Activated T-helper 1 cell treated with anti-CD3 and anti-CD28 coated beads, Interleukin-2, amount 50 U/mL, for 16 hours (primary cell): ENCODE measurements at places on chromosomes 12 and 14.

- no peak for DNase-seq
Measured at GRCh38 chr12:14911131-14911530, 25.5 kb upstream of the MGP start.

GRCh38 chr12:83954956-83955601, 957.5 kb downstream of the SLC6A15 start:
- DNase-seq, result no peak

DNA sequence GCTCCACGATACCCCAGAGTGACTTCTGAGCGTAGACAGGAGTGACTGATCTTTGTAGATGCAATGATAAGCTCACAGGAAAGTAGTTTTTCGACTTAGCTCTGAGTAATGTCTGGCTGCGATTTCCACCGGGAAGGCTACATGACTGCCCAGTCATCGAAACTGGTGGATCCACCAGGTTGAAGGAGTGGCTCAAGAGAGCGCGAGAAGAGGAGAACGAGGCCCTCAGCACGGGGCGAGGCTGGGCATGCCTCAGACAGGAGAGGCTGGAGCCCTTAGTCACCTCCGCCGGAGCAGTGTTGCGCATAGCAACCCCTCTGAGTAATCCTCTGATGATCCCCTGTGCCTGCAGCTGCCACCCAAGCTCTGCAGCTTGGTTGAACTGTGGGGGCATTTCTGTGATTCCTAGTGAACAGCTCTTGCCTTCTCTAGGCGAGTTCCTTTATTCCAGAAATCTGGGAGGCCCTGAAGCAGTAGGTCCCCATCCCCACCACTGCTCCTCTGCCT, 25.6 kb downstream of the ELK3 start:
- no peak for DNase-seq

DNA sequence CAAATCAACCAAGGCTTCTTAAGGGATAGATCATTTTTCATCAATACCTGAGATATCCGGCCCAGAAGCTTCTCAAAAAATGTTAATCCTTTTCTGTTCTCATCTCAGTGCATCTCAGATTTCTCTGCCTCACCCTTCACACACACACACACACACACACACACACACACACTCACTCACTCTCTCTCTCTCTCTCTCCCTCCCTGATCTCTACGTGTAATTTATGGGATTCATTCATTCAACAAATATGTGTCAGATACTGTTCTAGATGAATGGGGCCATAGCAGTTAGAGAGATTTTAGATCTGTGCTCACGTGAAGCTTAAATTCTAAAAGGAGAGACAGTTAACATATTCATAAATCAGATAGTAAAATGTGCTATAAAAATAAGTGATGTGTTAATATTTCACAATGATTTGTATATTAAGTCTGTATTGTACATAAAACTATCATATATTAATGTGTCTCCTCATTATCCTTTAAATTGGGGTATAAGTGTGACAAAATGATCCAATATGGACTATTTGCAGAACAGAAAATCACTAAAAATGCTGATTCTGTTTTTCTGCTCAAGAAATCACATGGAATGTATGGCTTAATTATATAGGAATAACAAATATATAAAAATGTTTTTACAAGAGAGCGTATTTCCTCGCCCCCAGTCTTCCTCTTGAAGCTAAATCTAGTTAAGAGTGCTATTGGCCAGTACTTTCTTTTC, 7.3 kb upstream of the FRMD6 start:
- no peak for DNase-seq

GRCh38 chr12:96034621-96035282, 635 bp downstream of the LTA4H start:
- DNase-seq, result no peak

DNA sequence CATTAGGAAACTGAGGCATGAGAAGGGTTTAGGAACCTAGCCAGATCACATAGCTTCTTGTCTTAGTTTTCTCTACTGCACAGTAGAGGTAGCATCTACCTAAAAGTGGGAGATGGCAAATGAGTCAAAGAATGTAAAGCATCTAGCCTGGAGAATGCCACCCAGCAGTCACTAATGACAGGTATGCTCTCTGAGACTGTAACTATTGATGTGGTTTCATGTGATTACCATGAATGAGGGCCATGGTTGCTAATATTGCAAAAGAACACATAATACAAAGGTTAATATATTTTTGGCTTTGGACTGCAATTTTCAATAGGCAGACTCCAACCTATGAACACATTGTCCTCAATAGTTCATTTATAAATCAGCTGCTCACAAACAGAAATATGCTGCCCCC, 389.9 kb downstream of the GRIN2B start:
- DNase-seq, result no peak

GRCh38 chr12:46265734-46266133, 3.1 kb downstream of the SLC38A1 start:
- DNase-seq, result no peak

- peak; percentile 54 for DNase-seq
Measured at GRCh38 chr14:77094672-77095284, 3.3 kb upstream of the CIPC start.

GRCh38 chr14:64990939-64991338, 4.2 kb downstream of the FNTB start:
- no peak for DNase-seq

GRCh38 chr14:68528040-68528687, 264.7 kb downstream of the ZFP36L1 start:
- no peak for DNase-seq

GRCh38 chr12:83843541-83843940, 1069.1 kb downstream of the SLC6A15 start:
- DNase-seq, result no peak
